T1000 (cell line): ENCODE measurements at places on chromosomes 3 and 15.

GRCh38 chr3:95588473-95588872 lies 1225.9 kb upstream of the EPHA6 start:
- no peak for DNase-seq

GRCh38 chr3:48088056-48088748 lies 72.0 kb upstream of the MAP4 start:
- DNase-seq = no peak

DNA sequence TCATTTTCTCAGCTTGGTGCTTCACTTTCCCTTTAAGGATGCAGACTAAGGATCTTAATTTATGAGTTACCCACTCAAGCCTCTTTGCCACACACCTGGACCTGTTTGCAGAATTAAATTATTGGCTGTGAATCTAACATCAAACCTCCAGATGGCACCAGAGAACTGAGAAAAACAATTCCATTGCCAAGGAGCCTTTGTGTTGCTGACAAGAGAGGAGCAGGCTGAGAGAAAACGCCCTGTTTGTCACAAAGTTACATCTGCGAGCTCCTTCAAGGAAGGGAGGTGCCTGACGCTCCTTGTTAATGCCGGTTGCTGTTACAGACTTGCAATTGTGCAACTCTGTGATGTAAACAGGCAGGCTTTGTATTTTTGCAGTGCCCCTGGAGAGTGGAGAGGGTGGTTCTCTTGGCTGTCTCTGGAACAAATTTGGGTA lies 36.3 kb upstream of the TMC3 start:
- DNase-seq = no peak

GRCh38 chr15:67931861-67932260 lies 92.0 kb upstream of the RNU6-1 start:
- DNase-seq = no peak

DNA sequence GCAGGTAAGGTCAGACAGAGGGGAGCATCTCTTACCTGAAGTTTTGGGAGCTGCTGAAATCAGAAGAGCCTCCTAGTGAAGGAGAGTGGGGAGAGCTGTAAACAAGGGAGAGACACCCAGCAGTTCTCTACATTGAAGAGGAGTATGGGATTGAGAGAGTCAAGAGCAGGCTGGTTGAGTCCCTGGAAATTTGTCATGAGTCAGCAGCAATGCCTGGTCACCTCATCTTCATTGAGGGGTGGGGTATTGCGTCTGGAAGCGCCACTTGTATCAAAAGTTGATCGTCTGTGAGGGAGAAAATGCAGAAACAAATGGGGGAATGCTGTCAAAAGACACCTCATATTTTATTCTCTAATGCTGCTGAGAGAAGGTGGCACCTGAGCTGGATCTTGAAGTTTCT lies 256.6 kb upstream of the CFAP20DC start:
- no peak for DNase-seq

GRCh38 chr3:181316482-181316881 lies 326.9 kb upstream of the DNAJC19 start:
- DNase-seq = no peak

DNA sequence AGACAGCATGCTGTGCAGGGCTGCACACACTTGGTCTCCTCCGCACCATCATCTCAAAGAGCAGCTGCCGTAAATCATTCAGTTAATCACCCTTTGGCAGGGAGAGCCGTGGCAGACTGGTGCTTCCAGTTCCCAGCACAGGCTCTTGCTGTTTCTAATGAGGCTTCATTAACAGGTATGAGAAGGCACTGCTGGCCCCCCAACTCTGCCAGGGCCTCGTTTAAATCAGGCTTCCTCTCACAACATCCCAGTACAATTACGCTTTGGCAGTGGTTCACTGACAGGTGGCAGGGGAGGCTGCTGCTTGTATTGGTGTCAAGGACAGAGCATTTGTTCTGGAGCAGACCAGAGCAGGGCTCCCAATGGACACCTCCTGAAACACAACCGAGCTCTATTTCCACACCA lies 77.1 kb downstream of the BFSP2 start:
- DNase-seq = no peak
